Stimulated activated CD4-positive, alpha-beta T cell treated with anti-CD3 and anti-CD28 coated beads, Interleukin-4, amount 100 ng/mL, for 48 hours (primary cell): ENCODE measurements at places on chromosomes 11 and 22.
A peak's percentile ranks its signal among the peaks of the same experiment; 100 is the strongest.

DNA sequence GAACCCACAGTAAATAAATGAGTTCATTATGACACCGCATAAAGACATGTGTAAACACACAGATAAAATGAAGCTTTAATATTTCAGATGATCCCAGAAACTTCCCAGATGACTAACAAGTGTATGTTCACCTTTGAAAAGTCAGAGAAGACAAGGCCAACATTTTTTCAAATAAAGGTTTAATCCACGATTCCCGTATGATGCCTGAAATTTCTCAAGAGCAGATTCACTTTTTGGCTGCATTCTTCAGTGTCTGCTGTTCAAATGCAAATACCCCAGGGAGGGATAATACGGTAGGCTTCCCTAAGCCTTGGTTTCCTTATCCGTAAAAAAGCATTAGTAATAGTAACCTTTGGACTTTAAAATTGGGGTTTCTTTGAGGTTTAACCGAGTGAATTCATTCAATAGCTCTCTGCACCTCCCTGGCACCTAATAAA lies 62.5 kb downstream of the SYTL2 start:
- DNase-seq: no peak

DNA sequence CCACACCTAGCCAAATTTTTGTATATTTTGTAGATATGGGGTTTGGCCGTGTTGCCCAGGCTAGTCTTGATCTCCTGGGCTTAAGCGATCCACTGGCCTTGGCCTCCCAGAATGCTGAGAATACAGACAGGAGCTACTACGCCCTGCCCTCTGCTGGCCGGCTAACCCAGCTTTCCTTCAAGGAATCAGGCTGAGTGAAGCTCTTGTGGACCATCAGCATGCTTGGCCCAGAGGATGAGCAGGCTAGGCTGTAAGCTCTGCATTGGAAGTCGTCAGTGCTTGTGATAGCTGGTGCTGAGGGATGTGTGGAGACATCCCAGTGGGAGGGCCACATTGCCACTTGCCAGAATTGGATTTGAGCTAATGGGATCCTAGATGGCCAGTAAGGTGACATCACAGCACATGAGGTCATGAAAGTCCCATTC lies 60.6 kb downstream of the MED15 start:
- no peak for DNase-seq

DNA sequence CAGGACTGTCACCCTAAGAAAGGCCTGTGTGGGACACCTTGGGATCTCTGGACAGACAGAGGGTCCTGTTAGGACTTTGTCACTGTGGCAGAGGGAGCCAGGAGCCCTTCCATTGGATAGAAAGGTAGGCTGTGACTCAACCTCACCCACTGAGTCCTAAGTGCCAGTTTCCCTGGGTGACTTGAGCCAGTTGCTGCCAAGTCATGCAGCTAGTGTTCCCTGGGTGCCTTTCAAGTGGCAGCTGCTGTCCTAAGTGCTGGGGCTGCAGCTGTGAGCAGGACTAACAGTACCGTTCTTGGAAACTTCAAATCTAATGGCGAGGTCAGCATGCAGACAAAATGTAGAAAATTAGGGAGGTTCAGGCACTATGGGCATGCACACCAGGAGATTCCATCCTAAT lies 393.7 kb downstream of the TMEM135 start:
- DNase-seq: no peak

DNA sequence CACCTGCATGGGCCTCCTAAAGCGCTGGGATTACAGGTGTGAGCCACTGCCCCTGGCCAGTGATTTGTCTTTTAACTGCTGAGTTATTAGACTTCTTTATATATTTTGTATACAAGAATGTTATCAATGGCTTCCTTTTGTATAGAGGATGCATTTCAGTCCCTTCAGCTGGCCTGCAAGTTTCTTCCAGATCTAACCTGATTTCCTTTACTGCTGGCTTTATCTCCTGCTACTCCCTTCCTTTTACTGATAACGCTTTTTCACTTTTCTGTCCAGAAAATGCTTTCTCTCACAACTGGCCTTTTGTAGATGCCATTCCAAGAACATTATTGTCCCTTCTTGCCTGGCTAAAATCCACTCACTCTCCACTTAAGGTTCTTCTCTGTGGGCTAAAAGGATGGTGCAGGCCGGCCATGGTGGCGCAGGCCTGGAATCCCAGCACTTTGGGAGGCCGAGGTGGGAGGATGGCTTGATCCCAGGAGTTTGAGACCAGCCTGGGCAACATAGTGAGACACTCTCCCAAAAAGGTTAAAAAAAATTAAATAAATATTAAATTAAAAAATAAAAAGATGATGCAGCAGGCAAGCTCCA lies 118.1 kb downstream of the NECTIN1 start:
- DNase-seq: no peak

- no peak for DNase-seq
Measured at GRCh38 chr11:60563553-60564235, 48.5 kb downstream of the MS4A13 start.

DNA sequence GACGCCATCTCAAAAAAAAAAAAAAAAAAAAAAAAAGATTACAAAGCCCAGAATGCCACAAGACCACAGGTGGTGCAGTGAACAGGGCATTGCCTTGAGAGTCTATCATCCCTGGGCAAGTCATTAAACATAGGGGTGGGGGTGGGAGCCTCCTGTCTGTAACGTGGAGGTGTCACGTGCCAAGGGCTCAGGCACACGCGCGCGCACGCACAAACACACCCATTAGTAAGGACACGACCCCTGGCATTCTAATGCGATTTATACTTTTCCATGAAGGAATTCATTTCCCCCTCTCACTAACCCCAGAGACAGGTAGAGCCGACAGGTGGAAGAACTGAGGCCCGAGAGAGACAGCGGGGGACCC lies 5.8 kb upstream of the GCAT start:
- no peak for DNase-seq

DNA sequence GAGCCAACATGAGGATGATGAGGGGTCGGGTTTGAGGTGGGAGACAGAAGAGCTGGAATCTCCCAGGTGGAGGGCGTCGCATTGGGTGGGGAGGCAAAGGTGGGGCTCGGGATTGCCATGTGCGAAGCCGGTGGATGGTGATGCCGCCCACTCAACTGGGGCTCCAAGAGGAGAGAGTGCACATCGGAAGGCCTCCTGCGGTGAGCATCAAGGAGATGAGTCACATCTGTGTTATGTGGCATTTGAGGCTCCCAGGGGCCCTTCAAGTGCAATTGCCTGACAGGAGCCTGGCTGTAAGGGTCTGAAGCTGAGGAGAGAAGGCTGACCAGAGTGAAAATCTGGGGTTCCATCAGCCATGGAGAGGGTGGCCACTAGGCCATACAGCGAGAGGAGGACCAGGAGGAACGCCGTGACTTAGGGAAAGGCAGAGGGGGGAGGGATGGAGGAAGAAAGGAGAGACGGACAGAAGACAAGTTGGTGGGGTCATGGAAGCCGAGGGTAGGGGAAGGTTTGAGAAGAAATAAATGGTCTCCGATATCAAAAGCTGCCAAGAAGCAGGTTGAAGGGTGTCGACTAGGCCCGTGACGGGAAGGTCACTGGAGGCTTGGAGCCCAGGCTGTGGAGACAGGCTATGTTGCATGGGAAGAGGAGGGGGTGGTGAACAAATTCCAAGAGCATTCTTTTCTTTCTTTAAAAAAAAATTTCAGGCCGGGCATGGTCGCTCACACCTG lies 21.3 kb downstream of the RASD2 start:
- peak; percentile 19 for DNase-seq

- no peak for DNase-seq
Measured at GRCh38 chr11:81644239-81644840, 1089.3 kb downstream of the FAM181B start.

DNA sequence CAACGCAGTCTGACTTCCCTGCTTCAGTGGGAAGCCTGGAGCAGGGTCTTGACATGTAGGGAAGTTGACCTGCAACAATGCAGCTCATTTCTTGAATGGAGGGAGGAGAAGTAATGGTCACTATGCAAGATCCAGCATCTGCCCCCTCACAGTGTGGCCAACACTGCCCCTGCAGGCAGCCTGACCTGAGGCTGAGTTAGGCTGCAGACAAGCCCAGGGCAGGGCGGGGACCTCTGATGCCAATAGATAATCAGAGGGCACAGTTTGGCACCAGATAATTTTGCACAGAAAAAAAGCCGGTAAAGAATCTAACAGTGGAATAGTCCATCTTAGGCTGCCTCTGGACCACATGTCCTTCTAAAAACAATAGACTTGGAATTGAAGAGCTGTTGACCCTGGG lies 182.3 kb downstream of the DSCAML1 start:
- DNase-seq: no peak

DNA sequence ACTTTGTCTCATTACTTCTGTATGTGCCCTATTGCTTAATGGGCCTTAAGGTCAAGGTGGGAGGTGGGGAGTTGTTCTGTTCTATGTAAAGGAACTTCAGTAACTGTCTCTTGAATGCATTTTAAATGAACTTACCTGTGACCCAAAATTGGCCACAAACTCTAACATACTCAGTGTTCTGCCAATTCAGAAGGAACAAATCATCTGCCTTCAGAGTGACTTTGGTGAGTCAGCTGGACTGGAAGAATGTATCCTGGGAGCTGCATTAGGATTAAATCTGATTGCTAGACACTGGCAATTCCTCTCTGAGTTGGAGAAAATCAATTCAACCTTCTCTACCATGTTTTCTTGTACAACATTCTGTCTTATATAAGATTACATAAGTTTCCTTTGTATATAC lies 1104.8 kb downstream of the DLG2 start:
- DNase-seq: no peak

DNA sequence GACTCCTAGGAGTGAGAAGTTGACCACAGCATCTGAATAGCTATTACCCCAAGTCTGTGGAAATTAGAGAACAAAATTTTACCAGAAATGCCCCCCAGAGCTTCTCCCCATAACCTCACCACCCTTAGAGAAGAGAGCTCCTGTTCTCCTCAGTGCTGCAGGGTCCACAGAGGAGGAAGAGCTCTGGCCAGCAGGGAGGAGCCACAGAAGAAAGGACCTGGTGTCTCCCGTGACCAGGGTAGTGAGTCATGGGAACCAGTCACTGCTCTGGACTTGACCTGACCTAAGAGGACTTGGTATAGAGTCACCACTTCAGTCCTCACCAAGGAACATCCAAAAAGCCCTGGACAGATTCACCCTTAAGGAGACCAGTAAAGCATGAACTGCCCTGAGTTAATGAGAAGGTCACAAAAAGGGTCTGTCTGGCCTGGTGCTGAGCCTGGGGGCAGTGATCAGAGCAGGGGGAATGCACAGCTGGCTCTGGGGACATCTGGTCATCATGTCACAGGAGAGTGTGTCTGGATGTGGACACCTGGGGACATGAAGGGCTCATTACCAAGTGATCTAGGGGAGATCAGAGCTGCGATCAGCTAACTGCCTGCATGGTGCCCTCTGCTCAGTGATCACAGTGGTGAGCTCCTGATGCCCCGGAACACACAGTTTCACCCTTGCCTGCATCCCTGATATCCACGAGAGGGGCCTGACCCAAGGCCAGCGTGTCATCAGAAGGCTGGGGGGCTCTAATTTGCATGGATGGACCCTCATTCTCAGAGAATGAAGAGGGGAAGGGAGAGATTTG lies 103.3 kb upstream of the TOP3B start:
- no peak for DNase-seq

DNA sequence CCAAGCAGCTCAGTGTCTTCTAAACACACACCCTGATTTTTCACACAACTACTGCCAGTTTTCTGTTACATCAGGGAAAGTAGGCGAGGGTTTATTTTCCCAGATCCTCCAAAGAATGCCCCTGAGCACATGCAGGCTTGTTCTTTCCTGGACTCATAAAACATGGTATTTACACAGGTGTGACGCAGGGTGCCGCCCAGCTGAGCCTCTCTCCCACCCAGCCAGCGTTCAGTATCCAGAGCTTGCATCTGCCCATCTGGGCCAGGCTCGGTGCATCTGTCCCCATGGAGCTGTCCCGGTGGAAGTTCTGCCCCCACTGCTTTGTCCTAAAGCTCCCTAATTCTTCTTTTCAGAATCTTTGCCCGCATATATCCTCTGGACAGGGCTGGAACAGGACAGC lies 44.8 kb upstream of the ISX start:
- DNase-seq: no peak

- no peak for DNase-seq
Measured at GRCh38 chr11:121489823-121490222, 37.1 kb upstream of the SORL1-AS1 start.

DNA sequence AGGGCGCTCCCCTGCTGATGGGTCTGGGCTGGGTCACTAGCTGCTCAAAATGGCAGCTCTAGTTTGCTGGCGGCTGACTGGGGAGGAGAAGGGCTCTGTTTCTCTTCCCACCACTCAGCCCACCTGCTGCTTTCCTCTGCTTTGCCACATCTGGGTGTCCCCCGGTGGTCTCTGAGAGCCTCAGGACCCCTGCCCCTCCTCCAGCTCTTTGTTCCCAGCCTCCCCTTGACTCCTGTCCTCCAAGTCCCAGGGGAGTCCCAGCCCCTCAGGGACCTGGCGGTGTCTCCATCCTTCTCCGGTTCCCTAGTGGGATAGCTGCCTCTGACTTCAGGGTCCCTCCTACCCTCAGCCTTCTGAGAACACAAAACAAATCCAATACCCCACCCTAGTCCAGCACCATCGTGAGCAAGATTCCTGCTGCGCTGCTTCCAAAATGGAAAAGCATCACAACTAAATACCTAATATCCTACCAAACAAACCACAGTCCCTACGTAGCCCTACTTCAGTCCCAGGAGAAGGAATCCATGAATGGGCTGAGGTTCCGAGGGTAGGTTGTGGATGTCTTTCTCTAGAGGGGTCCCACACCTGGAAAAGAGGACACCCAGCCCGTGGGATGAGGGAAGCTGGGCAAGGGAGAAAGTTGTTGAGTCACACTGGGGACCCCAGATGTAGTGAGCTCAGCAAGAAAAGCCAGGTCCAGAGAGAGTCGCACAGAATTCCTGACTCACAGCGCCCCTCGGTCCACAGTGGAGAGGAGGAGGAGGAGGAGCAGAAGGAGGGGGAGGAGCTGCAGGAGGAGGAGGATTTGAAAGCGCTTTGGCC lies 45.0 kb upstream of the NNMT start:
- no peak for DNase-seq

DNA sequence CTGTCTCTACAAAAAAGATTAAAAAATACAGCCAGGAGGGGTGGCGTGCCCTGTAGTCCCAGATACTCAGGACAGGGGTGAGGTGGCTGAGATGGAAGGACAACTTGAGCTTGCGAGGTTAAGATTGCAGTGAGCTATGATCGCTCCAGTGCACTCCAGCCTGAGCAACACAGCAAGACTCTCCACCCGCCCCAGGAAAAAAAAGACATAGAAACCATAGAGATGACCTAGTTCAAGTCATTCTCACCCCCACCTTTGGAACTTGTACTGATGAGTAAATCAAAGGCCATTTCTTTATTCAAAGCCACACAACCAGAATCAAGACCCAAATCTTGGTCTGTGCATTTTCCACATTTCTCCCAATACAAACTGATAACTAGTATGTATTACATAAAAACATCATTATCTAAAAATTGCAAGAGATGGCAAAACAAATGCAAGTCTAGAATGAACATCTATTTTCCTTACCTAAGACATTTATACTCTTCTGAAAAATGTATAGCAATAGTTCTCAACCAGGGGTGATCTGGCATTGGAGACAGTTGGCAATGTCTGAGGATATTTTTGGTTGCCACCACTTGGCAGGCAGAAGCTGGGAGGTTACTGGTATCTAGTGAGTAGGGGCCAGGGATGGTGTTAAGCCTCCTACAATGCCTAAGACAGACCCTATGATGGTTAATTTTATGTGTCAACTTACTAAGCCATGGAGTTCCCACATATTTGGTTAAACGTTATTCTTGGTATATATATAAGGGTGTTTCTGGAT lies 34.6 kb downstream of the LGR4 start:
- no peak for DNase-seq
